AML-193 (cell line): ENCODE measurements at places on chromosomes 3 and 15.

GRCh38 chr3:180062771-180063170 is 26.0 kb upstream of the PEX5L start:
- DNase-seq: no peak

DNA sequence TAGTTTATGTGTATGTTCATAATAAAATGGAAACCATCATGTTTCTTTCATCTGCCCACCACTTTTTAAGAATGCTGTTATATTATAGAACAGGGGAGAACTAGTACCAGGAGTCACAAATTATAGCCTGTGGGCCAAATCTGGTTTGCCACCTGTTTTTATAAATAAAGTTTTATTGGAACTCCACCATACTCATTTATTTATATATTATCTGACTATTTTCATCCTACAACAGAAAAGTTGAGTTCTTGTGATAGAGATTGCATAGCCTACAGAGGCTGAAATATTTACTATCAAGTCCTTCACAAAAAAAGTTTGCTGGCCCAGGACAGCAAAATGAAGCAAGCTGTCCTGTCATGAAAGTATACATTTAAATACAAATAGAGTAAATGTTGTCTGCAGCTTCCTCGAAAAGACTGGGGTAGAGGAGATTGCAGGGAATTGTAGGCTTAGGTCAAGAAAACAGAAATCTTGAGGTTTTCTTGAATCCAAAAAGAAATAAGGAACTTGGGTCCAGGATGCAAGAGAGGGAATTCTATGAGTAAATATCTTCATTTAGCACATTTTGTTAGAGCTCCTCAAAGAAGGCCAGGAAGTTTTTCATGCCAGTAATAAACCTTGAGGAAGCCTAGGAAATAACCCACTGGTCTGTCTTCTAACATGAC is 41.1 kb downstream of the FILIP1L start:
- DNase-seq: peak; percentile 65

DNA sequence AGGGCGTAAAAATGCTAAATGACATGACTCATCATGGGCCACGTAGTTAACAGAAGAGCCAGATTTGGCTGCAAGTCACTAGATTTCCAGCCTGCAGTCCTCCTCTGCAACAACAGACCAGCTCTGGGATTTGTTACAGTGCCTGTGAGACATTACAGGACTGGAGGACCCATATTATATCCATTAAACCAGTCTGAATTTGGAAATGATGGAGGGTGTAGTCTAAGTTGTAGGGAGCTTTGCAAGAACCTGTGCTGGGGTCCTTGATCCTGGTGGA is 10.8 kb downstream of the ZNF774 start:
- no peak for DNase-seq

DNA sequence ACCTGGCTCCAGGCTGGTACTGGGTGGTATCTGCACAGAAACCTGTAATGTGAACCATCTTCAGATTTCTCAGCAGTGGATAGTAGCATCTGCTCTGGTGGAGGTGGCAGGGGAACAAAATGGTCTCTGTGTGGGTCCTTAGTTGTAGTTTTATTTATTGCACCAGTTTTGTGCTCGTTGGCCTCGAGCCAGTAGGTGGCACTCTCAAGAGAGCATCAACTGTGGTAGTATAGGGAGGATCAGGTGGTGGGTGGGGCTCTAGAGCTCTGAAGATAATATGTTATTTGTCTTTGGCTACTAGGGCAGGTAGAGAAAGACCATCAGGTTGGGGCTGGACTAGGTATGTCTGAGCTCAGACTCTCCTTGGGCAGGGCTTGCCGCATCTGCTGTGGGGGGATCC is 254.0 kb upstream of the GPR149 start:
- DNase-seq: no peak

GRCh38 chr3:147049305-147049704 is 357.0 kb downstream of the ZIC4 start:
- DNase-seq: no peak

DNA sequence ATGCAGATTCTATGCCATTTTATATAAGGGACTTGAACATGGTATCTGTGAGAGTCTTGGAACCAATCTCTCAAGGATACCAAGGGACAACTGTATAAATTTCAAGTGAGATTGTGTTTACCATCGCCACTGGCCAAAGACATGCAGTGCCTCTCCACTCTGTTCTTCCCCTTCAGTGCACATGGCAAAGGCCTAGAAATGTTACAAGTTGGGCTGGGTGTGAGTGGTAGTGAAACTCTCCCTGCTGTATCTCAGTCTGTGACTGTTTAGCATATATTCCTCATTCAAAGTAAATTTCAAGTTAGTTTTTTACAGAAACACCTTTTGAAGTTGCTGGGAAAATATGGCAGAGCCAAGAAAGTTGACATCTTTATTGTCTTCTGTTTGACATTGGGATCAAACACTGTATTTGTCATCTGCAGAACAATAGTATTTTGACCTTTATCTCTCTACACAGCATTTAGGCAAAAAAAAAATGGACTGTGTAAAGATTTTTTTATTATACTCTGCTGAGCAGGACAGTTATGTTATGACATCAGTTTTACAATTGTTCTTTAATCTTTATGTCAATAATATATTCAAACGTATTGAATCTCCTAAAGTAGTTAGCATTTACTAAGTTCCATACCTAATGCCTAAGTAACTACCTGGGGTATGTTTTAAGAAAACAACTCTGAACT is 101.4 kb downstream of the CCNL1 start:
- no peak for DNase-seq

DNA sequence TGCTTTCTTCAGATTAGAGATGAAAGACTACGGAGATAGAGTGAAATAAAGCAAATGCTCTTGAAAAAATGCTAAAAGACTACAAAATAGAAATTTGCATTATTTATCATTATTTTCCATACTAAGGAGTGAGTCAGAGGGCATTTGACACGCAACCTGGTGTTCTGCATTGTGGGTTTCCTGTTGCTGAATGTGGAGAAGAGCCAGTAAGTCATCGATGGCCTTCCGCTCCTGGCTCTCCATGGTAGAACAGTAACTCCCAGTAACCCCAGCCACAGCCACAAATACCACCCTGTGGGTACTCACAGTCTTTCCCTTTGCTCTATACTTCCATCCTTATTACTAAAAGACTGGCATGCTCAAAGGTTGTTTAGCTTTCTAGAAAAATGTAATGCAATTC is 61.5 kb downstream of the CGGBP1 start:
- DNase-seq: peak; percentile 83
